ENCODE measurements at places on chromosomes 2 and 18.

GRCh38 chr2:209878701-209879100 is 107.1 kb downstream of the UNC80 start:
- DNase-seq = no peak

DNA sequence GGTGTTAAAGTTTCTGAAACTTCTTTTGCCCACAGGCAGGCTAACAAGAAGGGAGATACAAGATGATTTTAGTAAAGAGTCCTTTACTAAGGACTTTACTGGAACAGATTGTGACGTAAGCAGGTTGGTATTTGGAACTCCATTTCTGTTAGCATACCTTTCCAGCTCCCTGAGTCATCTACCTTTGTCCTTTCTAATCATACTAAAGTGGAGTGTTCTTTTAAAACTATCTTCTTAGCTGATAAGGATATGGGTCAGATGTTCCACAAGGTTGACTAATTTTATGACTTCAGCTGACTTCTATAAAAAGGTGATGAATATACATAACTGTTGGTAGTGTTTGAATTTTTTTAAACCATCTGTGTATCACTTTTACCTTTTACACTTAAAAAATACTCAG is 21.1 kb downstream of the UGP2 start:
- DNase-seq = no peak

DNA sequence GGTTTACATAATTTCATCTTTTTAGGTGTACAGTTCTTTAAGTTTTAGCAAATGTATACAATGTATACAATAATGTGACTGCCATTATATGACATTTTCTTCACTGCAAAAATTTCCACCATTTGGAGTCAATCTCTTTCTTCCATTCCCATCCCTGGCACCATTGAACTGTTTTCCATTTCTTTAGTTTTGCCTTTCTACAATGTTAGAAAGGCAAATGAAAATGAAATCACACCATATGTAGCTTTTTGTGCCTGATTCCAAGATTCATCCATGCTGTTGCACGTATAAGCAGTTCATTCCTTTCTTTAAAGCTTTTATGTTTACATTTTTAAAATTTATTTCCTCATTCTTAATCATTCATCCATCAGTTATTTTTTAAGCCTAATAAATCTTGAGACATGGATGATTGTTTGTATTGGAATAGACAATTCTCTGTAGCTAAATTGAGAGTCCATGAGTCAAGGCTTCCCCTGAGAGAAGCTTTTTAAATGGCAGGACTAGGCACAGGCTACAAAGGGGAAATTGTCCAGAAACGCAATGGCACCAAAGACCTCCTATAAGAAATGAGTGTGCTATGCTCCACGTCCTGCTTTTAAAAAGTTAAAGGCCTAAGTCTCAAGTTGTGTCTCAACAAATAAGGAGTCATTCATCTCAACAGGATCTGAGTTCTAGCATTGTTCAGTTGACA is 8.7 kb upstream of the COL5A2 start:
- no peak for DNase-seq

- DNase-seq = peak; percentile 46
Observed at GRCh38 chr2:69616755-69617154, 26.8 kb downstream of the AAK1 start.

GRCh38 chr2:215966951-215967350 is 46.4 kb downstream of the MREG start:
- no peak for DNase-seq

DNA sequence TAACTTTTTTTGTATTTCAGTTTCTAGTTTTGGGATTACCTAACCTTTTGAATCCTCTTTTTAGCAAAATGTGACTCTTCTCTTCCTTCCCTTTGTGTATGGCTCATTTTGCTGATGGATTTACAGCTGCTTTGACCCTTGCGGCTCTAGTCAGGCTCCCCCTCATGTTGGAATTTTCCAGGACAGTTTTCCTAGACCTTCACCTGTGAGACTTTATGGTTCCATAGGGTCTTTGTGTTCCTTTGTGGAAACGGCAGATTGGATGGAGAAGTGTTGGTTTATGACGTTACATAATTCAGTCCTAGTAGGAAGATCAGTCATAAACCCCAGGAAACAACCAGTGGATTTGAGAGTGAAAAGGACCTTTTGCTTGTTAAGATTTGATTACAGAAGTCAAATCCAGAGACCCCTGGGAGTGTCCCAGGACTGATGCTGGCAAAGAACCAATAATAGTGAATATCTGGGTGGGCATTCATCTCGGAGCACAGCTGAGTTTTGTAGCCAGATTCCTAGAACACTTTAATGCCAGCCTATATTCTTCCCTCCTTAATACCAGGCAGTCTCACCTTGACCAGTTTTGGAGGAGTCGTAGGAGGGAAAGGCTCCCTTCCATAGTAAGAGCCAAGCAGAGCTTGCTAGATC is 42.7 kb downstream of the SOCS6 start:
- no peak for DNase-seq

- peak; percentile 24 for DNase-seq
Observed at GRCh38 chr2:230942920-230943896, 18.2 kb upstream of the GPR55 start.

DNA sequence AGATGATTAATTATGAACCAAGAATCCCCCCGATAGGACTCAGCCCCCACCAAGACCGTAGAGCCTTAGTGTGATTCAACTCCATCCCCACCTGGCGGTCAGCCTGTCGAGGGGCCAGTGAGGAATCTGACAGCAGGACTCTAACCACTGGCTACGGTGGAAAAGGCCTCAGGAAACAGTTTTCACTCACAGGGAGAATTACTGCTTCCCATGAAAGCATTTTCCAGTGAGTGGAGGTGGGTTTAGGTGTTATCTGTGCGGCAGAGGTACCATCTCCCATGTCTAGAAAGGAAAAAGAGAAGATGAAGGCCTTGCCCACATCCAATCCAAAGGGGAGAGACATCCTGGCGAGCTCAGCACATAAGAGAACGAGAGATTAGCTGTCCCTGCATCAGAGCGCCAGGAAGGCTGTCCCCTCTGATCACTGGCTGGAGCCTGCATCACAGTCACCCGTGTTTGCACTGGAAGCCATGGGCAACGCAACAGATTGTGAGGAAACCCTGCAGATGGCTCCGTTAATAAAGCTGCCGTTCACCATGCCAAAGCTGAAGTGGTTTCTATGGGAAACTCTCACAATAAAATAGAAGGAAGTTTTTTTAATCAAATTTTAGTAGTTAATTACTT is 22.3 kb downstream of the COX7A2L start:
- no peak for DNase-seq

GRCh38 chr18:58190842-58191530 is 147.0 kb downstream of the NEDD4L start:
- no peak for DNase-seq

- DNase-seq = no peak
Observed at GRCh38 chr2:151388011-151388410, 21.7 kb upstream of the RIF1 start.

- DNase-seq = no peak
Observed at GRCh38 chr2:140177086-140177485, 1396.9 kb upstream of the NXPH2 start.

GRCh38 chr18:58682429-58683069 is 11.3 kb downstream of the MALT1 start:
- DNase-seq = no peak

DNA sequence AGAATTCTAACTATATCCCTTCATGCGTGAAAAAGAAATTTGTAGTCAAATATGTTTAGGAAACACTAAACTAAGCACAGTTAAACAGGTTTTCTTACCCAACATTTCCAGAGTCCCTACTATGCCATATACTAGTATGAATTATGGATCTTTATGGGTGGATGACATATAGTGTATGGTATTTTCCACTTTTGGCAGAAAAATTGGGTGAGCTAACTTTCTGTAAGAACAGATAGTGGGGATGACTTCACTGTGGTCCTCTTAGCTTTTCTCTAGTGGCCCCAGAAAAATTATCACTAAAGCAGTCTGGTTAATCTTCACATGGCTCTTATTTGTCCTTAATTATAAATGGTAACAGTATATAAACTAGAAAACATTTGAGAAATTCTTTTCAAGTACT is 240.0 kb upstream of the GULP1 start:
- DNase-seq = no peak

GRCh38 chr2:156589381-156590079 is 153.4 kb downstream of the GPD2 start:
- peak; percentile 42 for DNase-seq

- no peak for DNase-seq
Observed at GRCh38 chr2:218605432-218605831, 2.3 kb upstream of the PLCD4 start.

DNA sequence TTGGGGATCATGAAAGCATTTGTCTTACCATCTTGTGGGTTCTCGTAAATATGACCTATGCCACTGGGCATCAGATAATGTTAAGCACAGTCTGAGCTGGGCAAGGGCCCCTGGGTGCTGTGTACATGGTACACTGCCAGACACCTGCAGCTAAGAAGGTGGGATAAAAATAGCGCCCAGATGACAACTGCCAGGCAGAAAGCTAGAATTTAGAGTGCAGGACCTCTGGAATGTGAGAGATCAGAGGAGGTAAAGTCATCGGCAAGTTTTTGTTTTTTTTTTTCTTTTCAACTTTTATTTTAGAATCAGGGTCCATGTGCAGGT is 53.8 kb upstream of the CYRIA start:
- no peak for DNase-seq

GRCh38 chr18:48884306-48884705 is 66.5 kb downstream of the SMAD7 start:
- no peak for DNase-seq

DNA sequence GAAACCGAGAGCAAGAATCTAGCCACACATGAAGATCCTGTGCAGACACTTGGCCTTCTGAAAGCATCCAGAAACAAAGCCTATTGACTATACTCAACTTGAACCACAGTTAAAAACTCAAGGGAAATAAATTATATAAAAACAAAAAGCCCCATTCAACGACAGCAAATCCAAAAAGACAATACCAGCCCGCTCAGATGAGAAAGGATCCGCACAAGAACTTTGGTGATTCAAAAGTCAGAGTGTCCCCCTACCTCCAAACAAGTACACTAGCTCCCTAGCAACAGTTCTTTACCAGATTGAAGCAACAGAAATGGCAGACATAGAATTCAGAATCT is 163.2 kb downstream of the WDPCP start:
- DNase-seq = no peak

DNA sequence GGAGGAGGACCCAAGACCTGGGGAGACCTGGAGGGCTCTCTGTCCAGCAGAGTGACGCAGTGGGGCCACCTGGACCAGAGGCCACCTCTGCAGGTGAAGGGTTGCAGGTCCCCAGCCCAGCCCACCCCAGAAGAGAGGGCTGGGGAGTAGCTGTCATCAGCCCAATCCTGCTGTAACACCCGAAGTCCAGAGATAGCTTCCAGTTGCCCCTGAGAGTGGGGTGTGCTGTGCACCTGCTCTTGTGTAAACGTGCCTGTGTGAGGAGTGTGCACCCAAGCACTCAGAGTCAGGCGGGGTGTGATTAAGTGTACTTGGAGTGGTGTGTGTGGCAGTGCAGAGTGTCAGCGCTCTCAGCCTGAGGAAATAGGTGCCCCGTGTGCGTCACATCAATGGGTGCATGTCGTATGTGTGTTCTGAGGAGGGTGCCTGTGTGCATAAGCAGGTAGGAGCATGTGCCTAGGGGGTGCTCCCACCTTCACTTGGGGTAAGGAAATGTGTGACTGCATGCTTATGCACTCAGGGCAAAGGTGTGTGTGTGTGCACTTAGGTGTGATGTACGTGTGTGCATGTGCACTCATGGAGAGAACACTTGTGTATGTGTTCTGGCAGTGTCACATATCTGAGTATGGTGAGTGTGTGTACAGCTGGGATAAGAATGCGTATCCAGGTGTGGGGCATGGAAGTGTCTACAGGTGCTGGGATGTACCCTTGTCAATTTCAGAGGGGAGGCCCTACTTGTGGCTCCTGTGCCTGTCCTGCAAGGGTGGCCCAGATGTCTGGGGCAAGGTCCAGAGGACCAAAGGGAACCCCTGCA is 672 bp downstream of the ATP6V1B1 start:
- DNase-seq = no peak

- DNase-seq = peak; percentile 55
Observed at GRCh38 chr18:32093102-32093511, 1.4 kb downstream of the RNF138 start.

DNA sequence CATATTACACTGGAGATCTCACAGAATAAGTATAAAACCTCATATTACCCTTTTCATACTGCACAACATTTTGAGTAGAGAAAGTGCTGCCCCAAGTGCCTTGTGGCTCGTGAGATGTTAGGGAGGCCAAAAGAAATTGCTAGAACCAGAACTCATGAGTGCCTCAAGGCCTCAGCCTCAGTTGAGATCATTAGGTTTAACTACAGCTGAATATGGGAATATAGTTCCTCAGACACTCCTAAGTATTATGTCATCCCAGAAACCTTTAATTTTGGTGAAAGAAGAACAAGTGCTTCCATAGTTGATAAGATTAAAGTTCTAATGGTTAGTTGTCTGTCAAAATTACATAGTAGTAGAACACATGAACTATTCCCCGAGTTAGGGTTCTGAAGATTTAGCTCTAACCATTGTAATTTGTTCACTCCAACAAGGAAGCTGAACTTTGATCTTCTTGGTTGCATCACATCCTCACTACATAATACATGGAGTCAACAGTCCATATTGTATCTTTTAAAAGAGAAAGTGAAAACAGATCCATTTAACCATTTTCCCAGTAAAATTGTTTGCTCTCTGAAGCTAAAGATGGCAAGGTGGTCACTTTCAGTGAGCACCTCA is 9.6 kb upstream of the AQP4 start:
- DNase-seq = no peak

DNA sequence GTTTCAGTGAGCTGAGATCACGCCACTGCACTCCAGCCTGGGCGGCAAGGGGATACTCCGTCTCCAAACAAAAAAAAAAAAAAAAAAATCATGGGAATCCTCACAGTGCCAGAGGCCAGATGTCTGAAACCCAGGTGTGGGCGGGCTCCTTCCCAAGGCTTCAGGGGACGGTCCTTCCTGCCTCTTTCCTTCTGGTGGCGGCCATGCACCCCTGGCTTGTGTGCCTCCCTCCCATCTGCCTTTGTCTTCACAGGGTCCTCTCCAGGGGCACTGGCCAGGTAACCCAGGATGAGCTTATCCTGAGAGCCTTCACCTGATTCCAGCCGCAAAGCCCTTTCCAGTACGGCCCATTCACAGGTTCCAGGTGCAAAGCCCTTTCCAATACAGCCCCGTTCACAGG is 40.9 kb upstream of the GPC1 start:
- DNase-seq = no peak

DNA sequence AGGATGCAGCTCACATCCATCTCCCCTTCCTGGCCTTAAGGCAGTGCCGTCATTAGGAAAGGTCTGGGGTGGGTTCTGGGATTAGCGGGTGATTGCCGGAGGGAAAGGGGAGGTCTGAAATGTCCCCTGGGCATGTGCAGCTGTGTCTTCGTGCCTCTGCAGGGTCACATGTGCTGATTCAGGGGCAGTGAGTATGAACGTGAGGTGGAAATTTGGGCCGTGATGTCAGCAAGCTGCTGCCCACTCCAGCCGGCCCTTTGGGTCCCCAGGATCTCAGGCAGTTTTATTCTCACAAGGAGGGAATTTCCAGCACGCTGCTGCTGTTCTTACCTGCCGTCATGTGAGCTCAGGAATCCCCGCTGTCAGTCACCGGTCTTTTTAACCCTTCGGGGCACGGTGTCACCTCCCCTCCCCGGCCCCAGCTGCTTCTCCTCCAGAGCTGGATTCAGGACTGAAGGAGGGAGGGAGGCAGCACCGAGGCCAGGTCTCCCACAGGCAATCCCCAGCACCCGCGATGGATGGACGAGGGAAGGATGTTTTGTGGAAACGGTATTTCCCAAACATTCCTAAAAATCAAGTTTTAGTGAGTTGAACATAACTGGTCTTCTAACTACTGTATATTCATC is 23.5 kb downstream of the GPR35 start:
- DNase-seq = no peak

- no peak for DNase-seq
Observed at GRCh38 chr2:218727502-218728165, 17.0 kb downstream of the TTLL4 start.

GRCh38 chr2:236113948-236114347 is 54.2 kb downstream of the GBX2 start:
- no peak for DNase-seq

Data from immature natural killer cell (primary cell).